ENCODE measurements at places on chromosomes 11 and 22. TPM values are rescaled to one million over a fixed set of nuclear protein-coding genes. Genes with fewer than 3 reads are reported as not detected.

NLRP6 gene
- total RNA-seq = 0.19 TPM

MUC6 gene
- not detected for total RNA-seq

XKR3 gene
- not detected for total RNA-seq

PICK1 gene
- total RNA-seq = 33.1 TPM

SOX10 gene
- 1.5 TPM for total RNA-seq

Data from right atrium auricular region (tissue), 2 donors.